CD14-positive monocyte (primary cell): ENCODE measurements at places on chromosomes 2 and 18.

- no peak for DNase-seq
These were observed 104.7 kb upstream of the NABP1 start for GRCh38 chr2:191573216-191573615.

GRCh38 chr18:43312891-43313290, 35.6 kb upstream of the SYT4 start:
- no peak for DNase-seq

- DNase-seq, result no peak
These were observed 19.0 kb upstream of the COBLL1 start for GRCh38 chr2:164860694-164861042.

GRCh38 chr18:45656194-45656770, 41.0 kb downstream of the SLC14A2 start:
- DNase-seq, result no peak

DNA sequence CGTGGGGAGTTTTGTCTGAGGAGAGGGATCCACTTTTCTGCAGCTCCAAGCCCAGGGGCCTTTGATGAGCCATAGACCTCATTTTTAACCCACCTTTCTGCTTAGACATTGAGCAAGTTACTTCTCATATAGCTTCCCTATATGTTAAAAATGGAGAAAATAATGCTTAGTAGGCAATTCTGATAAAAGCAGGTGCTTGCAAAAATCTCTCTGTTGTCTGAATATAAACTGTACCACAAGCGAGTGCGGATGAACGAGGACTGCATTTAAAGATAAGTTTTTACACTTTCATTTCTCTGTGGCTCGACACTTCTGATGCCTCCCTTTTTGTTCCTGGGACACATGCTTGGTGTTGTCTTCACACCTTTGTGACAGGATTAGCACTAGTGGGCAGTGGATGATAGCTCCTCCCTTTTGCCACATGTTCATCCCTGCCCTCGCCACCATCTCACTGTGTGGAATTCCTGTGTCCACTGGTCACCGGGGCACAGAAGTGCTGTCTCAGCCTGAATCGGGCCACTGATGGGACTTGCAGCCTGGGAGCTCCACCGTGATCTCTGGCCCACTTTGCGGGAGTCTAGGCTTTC, 1.6 kb downstream of the TYMS start:
- no peak for DNase-seq
